ENCODE measurements at places on chromosomes 5 and 9.
A peak's percentile ranks its signal among the peaks of the same experiment; 100 is the strongest.

DNA sequence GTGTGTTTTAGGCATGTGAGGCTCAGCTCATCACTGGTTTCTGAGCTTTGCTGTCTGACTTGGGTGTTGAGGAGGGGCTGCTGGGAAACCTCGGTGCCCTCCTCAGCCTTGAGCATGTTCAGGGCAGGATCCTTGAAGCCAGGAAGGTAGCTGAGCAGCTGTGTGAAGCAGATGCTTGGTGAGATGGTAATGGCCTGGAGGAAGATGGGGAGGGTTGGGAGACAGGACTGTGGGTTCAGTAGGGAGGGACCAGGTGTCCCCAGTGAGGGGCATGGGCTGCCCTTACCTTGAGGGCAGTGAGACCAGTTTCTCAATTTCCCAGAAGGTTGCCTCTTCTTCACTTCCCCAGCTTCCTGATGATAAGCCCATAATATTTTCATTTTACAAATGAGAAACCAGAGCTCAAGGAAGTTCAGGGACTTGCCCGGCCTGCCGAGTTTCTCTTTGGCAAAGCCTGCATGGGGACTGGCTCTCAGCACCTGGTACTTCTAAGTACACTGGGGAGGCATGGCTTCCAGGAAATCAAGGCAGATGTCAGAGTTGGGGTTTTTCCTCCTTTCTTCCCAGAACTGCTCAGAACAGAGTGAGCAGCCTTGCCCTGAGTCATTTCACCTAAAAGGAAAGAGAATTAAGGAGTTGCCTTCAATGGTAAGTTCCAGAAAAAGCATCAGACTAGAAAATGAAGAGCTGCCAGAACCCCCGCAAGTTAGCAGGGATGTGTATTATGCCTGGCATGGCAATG lies 225.7 kb downstream of the MAST4 start:
- no peak for DNase-seq

DNA sequence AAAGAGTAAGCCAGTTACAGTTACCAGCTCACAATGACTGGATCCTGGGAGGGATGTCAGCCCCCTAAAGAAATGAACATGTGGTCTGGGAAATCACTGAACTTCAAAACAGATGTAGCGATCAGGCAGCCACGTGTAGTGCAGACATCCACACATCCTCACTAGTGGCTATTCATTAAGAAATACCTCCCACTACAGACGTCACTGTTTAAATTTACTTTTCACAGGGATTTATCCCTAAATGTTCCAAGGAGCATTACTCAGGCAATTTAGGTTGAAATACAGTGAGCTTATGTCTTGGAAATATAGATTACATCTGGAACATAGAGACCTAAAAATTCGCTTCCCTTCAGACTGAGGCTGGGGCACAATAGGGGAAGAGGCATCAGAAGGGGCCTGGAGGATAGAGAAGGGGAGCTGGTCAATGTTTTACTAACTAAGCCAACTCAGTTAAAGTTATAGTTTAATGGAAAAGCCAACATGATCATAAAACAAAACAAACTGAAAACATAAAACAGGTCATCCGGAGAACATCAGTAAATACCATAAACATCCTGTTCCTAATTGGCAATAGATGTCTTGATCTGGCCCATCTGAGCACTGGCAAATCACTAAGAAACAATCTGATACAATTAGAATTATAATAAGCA lies 92.3 kb downstream of the FANCC start:
- DNase-seq, result no peak

GRCh38 chr5:111756581-111757354 lies at the start of gene NREP:
Gene NREP, minus strand, starts transcription at chr5:111757194. Its CDS starts 1,422 bp downstream, at chr5:111755772.
- DNase-seq, result peak; percentile 27

GRCh38 chr9:130138171-130138653 lies 34.0 kb upstream of the NCS1 start:
- DNase-seq, result no peak

DNA sequence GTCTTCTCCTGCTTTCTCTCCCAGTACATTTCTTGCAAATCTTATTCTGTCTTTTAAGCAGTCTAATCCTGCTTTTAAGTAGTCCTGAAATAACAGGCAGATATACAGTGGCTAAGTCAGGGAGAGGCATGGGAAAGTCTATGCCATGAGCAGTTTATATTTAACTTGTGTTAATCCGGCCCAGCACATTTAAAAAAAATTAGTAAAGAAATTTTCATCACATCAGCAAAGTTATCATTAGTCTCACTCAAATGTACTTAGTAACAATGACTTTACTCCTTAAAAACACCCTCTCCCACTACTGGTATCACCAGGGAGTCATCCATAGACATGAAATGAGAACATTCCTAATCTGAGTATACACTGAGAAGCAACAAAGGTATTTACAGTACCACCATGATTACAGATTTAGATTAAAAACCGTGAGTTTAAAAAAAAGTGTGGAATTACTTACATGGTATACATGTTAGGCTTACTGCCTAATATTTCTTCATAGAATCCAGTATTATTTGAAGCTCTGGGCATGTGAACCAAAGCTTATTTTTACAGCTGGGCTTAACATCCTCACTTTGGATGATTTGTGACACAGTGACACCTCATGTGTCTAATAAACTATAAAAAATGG lies 75.9 kb upstream of the DAB2 start:
- no peak for DNase-seq

- DNase-seq, result no peak
Measured at GRCh38 chr5:200985-201384, 9.7 kb downstream of the LRRC14B start.

DNA sequence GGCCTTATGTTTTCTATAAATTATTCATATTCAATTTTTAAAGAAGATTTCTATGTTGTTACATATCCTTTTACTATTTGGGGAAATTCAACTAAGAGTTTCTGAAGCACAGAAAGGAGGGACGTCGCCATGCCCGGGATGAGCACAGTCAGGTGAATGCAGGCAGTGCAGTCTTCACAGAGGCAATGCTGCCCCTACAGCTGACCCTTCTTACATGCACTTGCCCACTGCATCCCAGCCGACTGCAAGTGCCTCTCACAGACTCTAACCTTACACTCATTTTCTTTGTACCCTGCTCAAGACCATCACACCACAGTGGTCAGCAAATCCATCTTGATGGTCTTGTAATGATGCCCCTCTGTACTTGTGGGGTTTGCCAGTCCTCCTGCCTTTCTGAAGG lies 73.8 kb downstream of the SHC3 start:
- DNase-seq, result no peak
